ENCODE measurements at places on chromosomes 12 and 14. TPM values are rescaled to one million over a fixed set of nuclear protein-coding genes. Genes with fewer than 3 reads are reported as not detected.

The PLA2G1B gene
- total RNA-seq: not detected

The IFNG-AS1 gene
- total RNA-seq: not detected

DNA sequence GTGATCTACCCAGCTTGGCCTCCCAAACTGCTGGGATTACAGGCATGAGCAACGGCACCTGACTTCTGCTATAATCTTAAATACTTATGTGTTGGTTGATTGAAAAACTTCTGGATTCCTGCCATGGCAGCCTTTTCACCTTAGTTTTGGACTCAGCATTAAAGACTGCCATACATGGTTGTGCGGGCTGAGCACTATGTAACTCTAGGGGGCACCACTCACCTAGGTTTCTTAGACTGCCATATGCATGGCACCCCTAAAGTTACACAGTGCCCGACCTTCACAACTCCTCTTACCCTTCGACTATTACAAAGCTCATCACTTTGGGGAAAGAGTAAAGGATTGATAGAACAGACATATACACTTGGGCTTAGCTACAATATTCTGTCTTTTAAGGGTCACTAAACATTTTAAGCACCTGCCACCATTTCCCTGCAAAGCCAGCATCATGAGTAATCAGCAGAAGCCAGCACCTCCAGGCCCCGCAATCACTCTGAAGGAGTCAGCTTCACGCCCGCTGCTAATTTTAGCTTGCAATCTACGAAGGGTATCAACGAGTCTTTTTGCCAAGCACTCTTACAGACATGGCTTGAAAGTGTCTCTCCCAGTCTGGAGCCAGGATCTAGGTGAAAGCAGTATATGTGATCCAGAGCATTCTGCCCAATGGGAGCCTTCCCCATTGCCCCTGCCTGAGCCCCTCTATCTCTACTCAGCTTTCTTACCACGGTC is 59.8 kb downstream of the SUDS3 start:
- DNase-seq: no peak
- H3K4me1 ChIP-seq: no peaks in the 10 kb centered on the region
- H3K4me3 ChIP-seq: no peak overlapping the region
- H3K27me3 ChIP-seq: no peaks in the 10 kb centered on the region
- no peak overlapping the region for H3K27ac ChIP-seq
- no peaks in the 10 kb centered on the region for H3K36me3 ChIP-seq

DNA sequence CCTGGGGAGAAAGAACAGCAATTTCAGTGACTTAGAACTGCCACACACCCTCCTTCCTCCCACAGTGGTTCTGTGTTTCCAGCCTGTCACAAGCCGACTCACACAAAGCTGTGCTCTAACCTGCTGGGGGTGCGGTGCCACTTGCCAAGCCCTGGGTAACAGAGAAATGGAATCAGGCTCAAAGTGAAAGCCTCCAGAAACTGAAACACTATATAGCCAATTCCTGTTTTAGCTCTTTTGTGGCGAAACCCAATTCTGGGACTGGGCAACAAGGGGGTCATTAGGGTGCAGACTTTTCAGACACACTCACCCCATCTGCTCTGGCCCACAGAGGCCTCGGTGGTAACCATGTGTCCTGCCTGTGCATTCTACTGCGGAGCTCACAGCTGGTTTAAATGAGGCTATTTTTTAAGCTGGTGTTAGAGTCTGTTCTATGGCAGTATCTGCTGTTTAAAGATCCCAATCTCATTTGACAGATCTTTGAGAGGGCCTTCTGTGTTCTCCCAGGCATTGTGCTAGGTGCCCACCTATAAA is 15.2 kb upstream of the ACTR6 start:
- H3K4me1 ChIP-seq: peaks cover 20% of the 10 kb centered on the region
- no peaks in the 10 kb centered on the region for H3K36me3 ChIP-seq
- no peak overlapping the region for H3K4me3 ChIP-seq
- DNase-seq: no peak

DNA sequence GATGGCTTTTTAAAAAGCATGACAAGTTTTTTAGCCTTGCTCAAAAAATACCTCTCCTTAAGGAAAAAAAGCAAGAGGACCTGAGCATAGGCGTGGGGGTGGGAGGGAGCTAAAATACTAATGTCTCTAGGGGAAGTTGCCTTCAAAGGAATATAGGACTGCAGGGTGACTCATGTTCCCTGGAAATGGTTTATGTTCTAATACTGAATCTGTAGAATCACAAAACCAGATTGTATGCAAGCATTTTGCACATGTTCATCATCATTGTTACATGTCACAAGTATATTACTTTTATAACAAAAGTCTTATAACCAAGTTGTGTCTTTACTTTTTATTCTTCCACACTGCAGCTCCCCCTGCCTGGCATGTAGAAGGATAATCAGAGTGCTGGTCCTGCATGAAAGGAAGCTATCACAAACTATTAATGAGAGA is 36.6 kb downstream of the GPR135 start:
- H3K4me3 ChIP-seq: no peak overlapping the region
- no peaks in the 10 kb centered on the region for H3K27me3 ChIP-seq
- H3K36me3 ChIP-seq: no peaks in the 10 kb centered on the region
- no peak for DNase-seq
- peak overlapping the region; percentile 61 for H3K27ac ChIP-seq
- peaks cover 31% of the 10 kb centered on the region for H3K4me1 ChIP-seq

GRCh38 chr12:14994610-14995009 is 21.8 kb downstream of the PDE6H start:
- no peaks in the 10 kb centered on the region for H3K36me3 ChIP-seq
- no peak for DNase-seq
- no peak overlapping the region for H3K27ac ChIP-seq
- H3K27me3 ChIP-seq: no peaks in the 10 kb centered on the region

- H3K27ac ChIP-seq: no peak overlapping the region
- H3K36me3 ChIP-seq: no peaks in the 10 kb centered on the region
- DNase-seq: no peak
- H3K4me3 ChIP-seq: no peak overlapping the region
- no peaks in the 10 kb centered on the region for H3K27me3 ChIP-seq
Measured at GRCh38 chr12:65655074-65655493, 169.2 kb upstream of the HMGA2 start.
